Brain microvascular endothelial cell (primary cell): ENCODE measurements at places on chromosomes 2 and 18.
A peak's percentile ranks its signal among the peaks of the same experiment; 100 is the strongest.

DNA sequence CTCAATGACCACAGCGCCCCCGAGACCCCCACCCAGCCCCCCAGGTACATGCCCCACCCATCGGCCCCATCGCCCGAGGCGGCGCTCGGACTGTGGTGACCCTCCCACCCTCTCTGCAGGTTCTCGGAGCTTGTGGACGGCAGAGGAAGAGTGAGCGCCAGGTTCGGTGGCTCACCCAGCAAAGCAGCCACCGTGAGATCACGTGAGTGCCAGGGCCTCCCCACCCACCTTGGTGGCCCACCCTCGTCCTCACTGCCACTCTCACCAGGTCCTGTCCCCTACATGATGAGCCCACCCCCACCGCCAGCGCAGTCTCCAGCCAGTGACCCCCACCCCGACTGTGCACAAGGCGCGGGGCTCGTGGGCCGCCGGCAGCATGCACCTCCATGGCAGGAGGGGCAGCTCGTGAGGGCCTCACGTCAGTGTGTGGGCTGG, 30.4 kb downstream of the MTERF4 start:
- DNase-seq: no peak

GRCh38 chr2:200746301-200746700, 65.4 kb upstream of the BZW1 start:
- DNase-seq: no peak

DNA sequence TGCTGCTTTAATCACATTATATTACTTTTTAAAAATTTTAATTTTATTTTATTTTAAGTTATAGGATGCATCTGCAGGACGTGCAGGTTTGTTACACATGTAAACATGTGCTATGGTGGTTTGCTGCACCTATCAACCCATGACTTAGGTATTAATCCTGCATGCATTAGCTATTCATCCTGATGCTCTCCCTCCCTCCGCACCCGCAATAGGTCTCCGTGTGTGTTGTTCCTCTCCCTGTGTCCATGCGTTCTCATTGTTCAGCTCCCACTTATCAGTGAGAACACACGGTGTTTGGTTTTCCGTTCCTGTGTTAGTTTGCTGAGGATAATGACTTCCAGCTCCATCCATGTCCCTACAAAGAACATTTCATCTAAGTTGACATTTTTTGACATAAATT, 283.2 kb downstream of the CYRIA start:
- no peak for DNase-seq

GRCh38 chr18:22466608-22467395, 49.1 kb upstream of the CTAGE1 start:
- DNase-seq: peak; percentile 86

- no peak for DNase-seq
These were observed 71.7 kb downstream of the SMAD7 start for GRCh38 chr18:48879008-48879431.

GRCh38 chr18:57542812-57543427, 43.6 kb downstream of the FECH start:
- DNase-seq: peak; percentile 21

DNA sequence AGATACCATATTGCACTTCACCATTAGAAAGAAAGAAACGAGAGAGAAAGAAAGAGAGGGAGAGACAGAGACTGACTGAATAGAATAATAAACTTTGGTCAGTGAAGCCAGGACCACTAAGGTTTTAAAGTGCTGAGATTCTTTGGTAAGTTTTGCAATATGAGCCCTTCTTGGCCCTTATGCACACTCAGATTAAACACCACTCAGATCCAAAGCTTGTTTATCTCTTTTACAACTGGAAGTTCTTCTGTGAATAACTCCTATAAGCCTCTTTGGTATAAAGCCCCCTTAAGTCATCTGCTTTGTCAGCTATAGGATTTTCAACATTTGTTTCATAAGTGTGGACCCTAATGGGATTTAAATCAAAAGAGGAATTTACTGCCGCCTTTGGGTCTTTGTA, 40.8 kb downstream of the PID1 start:
- no peak for DNase-seq

- DNase-seq: no peak
These were observed 226.8 kb upstream of the RAB6C start for GRCh38 chr2:129752686-129753085.

- no peak for DNase-seq
These were observed 646.9 kb upstream of the ACVR2A start for GRCh38 chr2:147197754-147198483.

DNA sequence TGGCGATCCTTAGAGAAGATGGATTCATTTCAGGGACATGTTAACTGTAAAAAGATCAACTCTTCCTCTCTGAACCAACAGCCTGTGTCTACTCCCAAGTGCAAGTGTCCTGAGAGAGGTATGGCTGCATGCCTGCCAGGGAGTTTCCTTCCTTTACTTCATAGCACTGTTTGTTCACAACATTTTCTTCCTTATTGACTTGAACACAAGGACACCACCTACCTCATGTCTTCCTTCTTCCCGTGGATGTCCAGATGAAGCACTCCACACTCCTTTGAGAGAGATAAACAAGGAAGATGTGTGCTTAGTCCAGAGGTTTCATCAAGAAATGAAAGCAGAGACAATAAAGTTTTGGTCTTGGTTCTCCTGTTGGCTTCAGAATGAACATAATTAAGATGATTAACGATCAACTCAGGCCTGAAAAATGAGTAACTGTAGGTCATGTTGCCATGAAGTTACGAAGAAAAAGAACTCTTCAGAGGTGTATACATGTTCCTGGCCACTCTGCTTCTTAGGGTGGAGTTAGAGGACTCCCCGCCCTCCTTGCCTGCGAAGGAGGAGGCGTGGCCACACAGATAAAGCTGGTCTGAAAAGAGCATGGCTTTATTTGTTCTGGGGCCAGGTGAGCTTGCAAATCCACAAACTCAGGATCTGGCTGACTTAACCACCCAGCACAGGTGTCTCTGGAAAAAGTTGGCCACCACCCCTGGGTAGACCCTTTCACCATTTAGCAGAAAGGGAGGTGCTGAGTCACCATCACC, 155.0 kb upstream of the KCTD1 start:
- no peak for DNase-seq

- DNase-seq: no peak
These were observed 173.7 kb downstream of the RAB3GAP1 start for GRCh38 chr2:135225781-135226180.
